ENCODE measurements at places on chromosomes 16 and 17.

DNA sequence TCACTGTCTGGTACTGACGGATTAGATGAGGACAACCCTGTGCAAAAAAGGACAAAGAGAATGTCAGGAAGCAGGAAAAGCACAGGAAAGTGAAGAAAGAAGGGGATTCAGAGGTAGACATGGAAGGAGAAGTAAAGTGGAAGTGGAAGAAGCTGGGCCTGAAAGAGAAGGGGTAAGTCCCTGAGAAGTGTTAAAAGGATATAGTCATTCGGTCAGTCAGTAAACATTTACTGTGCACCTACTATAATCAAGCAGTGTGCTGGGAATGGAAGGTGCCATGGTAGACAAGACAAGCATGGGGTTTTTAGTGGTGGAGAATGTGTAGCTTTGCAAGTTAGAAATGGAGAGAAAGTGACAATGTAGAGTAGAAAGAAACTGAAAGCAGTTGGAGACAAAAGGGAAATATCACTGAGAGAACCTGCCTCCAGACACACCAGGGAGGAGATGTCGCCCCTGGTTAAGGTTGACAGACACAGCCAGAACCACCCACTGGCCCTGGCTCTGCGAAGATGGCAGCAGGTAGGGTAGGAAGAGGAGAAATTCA lies 4.4 kb upstream of the SP2 start:
- DNase-seq = no peak

DNA sequence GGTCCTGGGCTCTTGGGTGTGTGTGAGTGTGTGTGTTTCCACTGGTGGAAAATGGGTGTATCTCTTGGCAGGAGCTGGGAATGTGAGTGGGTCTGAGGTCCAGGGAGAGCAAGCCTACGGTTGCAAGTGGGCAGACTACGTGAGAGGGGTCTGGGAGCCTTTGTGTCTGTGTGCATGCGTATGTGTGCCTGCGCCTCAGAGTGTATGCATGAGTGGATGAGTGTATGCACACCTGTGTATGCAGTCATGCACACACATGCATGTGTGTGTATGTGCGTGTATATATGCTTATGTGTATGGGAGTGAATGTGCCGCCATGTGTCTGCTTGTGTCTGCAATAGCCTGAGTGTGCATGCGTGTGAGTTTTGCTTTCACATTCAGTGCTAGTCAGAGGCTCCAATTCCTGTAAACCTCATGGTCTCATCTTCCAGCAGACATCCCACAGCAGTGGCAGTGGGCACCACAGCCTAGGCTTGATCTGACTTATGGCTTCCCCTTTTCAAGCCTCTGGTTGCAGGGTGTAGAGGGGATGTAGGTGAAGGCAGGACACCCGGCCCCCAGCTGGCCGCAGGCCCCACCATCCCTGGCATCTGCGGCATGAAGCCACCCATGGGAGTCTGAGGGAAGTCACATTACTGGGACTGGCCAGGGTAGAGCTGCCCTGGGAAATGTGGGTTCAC lies 19.7 kb upstream of the RMI2 start:
- DNase-seq = no peak

- DNase-seq = peak; percentile 44
Measured at GRCh38 chr17:73591296-73592078, 52.8 kb downstream of the SDK2 start.

- DNase-seq = no peak
Measured at GRCh38 chr16:30539000-30539964, 4.6 kb upstream of the ZNF747 start.

GRCh38 chr17:72590382-72590781 lies 469.6 kb downstream of the SOX9 start:
- DNase-seq = no peak

- DNase-seq = no peak
Measured at GRCh38 chr16:54060599-54061421, 225.8 kb downstream of the IRX3 start.

- no peak for DNase-seq
Measured at GRCh38 chr17:71301063-71301462, 819.8 kb upstream of the SOX9 start.

DNA sequence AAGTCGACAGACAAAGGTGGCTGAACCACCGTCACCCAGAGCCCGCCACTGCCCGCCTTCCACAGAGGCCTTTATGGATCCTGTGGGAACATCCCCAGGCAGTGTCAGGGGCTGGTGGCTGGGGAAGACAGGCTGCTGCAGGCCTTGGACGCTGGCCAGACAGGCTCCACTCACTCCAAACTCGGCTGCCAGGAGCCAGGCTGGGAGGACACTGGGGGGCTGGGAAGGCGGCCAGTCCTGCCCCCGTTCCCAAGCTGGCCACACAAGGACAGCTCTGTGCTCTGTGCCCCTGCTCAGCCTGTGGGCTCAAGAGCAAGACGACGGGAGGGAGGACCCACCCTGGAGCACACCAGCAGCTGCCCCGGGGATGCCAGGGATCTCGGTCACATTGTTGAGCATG lies 7.6 kb upstream of the LCAT start:
- peak; percentile 66 for DNase-seq

- DNase-seq = peak; percentile 46
Measured at GRCh38 chr16:15777533-15778203, 79.2 kb downstream of the MYH11 start.

GRCh38 chr17:80035937-80036714 lies at the start of gene CCDC40:
TSS of gene CCDC40 (plus strand) at chr17:80036642. CDS start at chr17:80036663, 21 bp downstream.
- DNase-seq = peak; percentile 81

GRCh38 chr17:61335845-61336655 lies 63.6 kb upstream of the TBX2 start:
- peak; percentile 98 for DNase-seq

GRCh38 chr17:78241277-78242023 lies 10.0 kb downstream of the TMEM235 start:
- no peak for DNase-seq

DNA sequence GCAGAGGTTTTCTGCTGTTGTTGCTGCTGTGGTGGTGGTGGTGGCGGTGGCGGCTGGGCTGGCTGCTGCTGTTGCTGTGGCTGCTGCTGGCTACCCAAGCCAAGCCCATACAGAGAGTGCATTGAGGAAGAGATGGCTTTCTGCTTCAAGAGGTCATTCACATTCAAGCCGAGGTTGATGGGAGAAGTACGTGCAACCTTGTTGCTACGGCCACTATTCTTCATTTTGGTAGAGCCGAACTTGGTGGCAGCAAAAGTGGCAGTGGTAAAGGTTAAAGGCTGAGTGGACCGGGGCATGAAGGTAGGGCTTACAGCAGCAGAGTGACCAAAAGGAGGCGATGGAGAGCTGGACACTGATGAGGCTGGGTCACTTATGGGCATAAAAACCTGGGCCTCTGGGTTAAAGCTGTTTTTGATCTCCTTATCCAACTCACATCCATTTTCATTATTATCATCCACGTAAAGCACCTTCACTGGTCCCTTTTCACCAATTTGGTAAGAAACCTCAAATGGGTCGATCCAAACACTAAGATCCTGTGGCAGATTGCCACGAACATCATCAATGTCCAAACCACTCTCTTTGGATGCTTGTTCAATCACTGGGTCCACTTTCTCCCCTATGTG lies 2.8 kb downstream of the TOB1 start:
- DNase-seq = peak; percentile 15

DNA sequence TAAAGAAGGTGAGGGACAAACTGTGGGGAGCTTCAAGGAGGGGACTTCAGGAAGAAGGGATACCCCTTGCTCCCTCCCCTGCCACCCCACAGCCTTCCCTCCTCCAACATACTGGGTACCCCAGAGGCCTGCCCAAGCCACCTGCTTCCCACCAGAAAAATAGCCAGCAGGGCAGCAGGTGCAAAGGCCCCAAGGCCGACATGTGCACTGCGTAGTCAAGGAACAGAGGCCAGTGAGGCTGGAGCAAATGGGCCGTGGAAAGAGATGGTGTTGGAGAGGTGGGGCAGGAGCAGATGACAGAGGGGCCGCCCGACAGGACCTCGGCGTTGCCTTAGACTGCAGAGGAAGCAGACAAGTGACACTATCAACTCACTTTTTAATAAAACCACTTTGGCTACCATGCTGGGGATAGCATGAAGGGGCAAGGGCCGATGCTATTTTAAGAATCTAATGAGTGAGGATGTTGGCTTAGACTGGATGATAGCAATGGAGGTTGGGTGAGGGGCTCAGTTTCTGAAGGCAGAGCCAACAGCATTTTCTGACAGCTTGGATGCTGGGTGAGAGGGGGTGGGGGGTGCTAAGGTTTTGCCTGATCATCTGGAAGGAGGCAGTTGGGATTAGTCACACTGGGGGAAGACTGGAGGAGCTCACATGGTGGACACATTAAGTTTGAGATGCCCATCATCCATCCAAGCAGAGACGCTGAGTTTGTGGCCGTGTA lies 72.8 kb upstream of the TOB1 start:
- no peak for DNase-seq

DNA sequence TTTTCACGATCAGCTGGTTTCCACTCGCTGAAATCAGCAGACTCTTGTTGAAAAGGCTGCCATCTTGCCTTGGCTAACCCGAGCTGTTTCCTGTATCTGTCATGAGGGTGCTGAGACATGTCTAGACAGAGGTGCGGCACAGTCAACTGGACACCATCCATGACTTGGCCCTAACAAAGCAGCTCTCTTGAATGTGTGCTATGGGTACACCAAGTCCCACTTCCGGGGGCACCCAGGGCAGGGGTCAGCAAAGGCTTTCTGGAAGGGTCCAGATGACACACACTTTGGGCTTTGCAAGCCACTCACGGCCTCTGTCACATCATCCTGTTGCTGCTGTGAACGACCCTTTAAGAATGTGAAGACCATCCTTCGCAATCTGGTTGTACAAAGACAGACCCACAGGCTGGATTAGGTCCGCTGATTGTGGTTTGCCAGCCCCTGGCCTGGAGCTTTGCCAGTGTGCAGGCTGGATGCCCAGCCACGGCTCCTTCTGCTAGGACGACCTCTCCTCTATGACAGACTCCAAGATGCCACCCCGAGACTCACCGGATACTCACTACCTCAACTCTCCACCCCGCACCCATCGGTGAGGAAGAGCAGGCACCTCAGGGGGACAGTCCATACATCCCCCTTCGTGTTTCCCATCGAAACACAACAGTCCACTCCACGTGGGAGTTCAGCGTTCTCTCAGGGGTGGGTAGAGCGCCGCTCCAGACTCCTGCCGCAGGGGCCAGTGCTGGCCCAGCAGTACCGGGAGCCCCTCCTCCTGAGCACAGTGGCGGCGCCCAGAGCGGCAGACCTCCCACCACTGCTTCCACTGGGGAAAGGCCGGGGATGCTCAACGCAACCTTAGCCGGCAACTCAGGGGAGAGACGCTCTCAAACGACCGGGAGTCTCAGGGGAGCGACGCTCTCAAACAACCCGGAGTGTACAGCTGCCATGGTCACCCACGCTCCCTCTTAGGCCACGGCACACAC lies 123.5 kb downstream of the ANKRD11 start:
- no peak for DNase-seq

DNA sequence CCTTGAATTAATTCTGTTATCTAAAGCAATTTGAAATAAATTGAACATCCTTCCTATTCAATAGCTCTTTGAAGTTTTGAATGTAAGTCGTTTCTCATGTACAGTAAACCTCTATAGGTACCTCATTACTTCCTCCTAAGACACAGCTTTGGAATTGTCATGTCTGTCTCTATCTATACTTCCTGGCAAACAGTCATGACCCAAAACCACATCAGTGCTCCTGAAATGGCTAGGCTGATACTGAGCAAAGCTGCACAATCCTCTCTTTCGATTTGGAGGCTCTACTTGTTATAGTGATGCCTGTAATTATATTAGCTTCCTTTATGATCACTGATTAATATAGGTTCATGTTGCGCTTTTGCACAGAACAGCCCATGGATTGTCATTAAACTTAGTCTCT lies 110.1 kb downstream of the ADAMTS18 start:
- no peak for DNase-seq

DNA sequence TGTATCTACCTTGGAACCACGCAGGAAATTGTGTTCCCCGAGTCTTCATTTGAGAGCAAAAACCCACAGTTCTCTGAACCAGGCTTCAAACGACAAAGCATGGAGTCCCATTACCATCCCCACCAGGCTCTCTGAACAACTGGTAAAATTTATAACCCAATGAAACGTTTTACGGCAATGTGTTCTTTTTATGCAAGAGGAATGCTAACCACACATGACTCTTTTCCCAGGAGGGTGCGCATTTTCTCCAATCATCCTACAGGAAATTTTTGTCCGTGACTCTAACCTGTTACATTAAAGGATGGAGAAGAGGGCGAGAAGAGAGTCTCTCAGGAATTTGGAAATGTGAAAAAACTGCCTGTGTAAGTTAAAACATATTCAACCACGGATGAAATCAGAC lies 17.8 kb downstream of the STX8 start:
- DNase-seq = no peak

- no peak for DNase-seq
Measured at GRCh38 chr17:30380643-30381339, 2.1 kb downstream of the CPD start.

DNA sequence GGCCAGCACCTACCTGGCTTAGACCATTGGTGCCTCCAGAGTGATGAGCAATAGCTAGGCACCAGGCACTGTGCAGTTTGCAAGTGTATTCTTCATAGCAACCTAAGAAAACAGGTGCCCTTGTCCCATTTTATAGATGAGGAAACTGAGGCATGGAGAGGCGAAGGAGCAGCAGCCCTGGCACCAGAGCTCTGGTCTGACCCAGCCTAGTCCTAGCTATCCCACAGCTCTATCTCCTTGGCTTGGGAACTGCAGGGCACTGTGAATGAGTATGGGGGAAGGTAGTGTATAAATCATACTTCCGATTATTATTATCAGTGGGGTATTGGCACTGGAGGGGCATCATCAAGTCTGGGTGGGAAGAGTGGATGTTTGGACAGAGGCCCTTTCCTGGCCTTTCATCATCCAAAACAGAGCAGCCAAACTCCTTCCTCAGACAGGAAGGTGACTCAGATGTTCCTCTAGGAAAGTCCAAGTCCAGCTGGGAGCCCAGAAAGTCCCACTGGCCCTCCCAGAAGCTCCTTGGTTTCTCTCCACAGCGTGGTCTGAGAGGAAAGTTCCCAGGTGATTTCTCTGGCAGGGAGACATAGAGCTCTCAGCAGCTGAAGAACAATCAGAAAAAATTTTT lies 32.0 kb upstream of the PLLP start:
- no peak for DNase-seq

DNA sequence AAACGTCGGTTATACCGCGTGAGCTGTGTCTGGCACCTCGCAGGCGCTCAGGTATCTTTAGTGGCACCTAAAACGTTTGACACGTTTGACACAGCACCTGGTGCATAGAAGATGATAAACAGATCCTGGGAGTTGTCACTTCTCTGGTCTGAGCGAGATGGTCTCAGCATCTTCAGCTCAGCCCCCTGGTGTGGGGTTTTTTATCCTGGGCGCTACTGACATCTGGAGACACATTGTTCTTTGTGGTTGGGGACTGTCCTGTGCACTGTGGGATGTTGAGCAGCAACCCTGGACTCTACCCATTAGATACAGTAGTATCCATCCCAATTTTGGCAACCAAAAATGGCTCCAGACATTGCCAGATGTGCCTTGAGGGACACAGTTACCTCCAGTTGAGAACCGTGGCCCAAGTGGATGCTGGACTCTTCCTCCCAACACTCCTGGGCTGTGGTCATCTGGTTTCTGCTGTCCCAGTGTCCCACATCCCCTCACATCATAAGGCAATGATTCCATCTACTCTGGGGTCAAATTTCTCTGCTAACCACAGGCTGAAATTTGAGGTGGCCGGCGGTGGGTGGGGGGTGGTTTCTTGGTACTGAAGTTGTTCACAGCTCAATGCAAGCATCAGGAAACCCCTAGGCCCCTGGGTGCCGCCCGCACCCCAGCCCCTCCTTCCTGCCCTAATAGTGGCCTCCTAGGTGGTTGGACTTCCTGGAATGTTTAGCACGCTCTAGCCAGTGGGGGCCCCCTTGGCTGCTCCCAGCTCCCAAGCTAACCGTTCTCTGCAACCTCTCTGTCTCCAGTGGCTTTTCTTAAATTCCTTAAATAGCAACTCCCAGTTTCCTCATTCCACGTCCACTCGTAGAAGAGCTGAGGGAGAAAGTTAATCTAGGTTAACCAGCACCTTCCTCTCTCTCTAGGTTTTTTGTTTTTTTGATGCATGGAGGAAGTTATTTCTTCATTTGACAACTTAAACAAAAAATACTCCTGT lies 124.8 kb downstream of the ABCC1 start:
- no peak for DNase-seq
